Stomach (tissue), 19 donors: ENCODE measurements at places on chromosomes 1 and 21. TPM values are rescaled to one million over a fixed set of nuclear protein-coding genes. Genes with fewer than 3 reads are reported as not detected.

DNA sequence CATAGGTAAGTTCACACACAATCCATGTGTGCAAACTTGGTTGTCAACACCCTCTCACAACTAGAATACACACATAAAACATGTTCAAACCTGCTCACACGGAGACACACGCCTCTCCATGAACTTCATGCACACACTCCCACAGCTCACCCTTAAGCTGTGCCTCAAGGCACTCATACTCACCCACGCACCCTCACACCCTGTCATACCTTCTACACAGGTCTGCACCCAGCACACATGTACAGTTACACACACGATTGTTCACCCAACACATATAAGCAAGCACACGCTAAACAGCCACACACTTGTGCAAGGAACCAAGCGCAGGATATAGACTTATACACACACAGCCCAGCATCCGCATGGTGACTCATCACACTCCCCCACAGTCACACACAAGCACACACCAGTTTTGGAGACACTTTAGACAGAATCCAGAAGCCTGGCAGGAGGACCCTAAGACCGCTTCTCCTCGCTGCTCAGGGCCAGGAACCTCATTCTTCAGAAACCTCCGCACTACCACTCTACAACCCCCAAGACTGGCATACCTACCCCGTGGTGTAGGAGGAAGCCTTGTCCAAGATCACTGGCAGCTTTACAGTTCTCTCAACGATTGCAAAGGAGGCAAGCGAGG lies 58.7 kb upstream of the ZC3H12A start:
- DNase-seq: no peak

GRCh38 chr21:28150778-28151177 lies 841.9 kb downstream of the LTN1 start:
- no peak for DNase-seq

- peak; percentile 37 for DNase-seq
Observed at GRCh38 chr1:89259283-89259971, 13.2 kb downstream of the GBP5 start.

GRCh38 chr1:208107425-208108212 lies 136.6 kb downstream of the PLXNA2 start:
- DNase-seq: no peak

The CYP2J2 gene
- 13.6 TPM for total RNA-seq

- no peak for DNase-seq
Observed at GRCh38 chr1:36303650-36304360, 2.4 kb upstream of the SH3D21 start.
